ENCODE measurements at places on chromosomes 2 and 18.

- no peak for DNase-seq
Observed at GRCh38 chr18:11112286-11112685, 37.1 kb downstream of the PIEZO2 start.

DNA sequence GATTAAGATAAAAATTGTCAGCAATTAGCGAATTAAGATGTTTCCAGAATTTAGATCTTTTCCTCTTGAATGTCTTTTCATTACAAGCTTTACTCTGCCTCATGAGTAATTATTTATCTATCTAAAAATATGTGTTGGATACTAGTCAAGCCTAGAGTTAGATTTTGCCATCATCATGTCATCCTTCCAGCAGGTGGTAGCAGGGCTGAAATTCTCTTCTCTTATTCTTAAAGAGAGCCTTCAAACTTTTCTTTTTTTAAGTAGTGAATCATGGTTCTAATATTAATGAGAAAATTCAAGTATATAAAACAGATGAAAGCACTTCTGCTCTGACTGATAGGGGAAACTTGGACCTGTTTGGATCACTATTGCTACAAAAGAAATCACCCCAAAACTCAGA lies 240.7 kb upstream of the EPAS1 start:
- no peak for DNase-seq

DNA sequence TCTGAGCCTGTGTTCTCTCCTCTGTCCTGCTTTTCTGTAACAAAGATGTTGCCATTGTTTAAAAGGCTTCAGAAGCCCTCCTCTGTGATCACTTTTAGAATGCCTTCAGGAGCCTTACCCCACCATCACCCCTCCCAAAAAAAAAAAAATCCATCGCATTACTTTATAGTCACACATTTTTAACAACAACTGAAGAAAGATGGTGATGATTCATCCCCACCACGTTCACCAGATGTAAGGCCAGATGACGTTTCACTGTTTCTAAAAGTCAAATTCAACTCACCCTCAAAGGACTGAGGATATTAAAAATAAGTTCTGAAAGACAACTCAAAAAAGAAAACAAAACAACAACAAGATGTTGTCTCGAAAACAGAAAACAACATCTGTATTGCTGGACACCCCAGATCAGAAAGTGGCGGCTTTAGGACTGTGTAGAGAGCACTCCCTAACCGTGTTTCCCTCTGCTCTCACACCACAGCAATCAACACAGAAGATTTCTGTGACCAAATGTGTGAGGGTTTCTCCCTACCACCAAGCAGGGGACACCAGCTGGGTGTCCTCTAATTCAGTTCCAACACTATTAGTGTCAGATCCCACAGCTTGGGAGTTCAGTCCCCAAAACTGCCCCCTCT lies 61.9 kb upstream of the CREB1 start:
- DNase-seq, result no peak

DNA sequence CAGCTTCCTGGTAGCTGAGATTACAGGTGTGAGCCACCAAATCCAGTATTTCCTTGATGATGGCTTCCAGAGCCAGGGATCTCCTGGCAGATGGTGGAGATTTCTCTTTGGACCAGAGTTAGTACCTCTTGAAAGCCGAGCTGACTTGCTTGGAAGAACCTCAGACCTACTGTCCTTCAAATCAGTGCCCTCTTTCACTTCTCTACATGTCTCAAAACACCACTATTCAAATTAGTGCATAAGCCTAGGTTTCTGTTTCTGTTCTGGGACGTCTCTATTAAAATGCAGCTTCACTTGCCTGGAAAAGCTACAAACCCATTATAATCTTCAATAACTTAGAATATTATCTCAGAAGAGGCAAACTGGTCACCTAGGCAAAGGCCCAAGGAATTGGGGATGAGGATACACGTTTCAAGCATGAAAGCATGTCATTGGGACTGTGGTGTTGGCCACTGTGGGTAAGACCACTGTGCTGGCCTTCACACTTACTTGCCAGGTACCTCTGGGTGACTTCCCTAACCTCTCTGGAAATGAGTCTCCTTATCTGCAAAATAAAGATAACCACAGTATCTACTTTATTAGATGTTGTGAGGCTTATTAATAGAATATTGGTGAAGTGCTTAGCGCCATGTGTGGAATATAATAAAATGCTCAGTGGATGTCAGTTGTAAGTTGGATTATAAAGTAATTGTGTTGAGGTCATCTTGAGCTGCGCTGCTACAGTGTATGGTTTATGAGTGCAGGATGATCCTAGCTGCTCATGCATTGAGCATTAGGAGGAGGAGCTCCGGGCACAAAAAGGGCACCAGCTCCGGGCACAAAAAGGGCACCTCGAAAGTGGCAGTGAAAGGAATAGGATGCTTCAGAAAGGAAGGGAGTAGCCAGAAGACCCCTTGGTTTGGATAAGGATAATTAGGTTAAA lies 84.5 kb downstream of the DOCK10 start:
- DNase-seq, result no peak

GRCh38 chr2:20596193-20596972 lies 54.5 kb downstream of the HS1BP3 start:
- no peak for DNase-seq

DNA sequence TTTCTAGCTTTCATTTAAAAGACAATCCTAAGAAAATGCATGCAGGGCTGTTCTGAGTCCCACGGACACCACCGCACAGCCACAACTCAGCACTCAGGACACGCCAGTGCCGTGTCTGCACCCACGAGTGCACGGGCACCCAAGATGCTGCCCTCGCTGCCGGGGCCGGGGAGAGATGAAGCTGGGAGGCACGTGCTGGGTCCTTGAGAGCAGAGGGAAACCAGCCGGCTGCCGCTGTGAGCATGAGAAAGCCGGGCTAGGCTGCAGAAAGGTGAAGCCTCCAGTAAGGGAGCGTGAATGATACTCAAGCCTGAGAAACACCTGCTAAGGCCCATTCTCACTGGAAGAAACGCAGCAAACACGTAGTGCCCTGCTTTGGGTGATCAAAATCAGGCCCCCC lies 4.8 kb downstream of the COPS9 start:
- DNase-seq, result no peak

- peak; percentile 26 for DNase-seq
Observed at GRCh38 chr2:191927319-191927867, 80.5 kb upstream of the CAVIN2 start.

DNA sequence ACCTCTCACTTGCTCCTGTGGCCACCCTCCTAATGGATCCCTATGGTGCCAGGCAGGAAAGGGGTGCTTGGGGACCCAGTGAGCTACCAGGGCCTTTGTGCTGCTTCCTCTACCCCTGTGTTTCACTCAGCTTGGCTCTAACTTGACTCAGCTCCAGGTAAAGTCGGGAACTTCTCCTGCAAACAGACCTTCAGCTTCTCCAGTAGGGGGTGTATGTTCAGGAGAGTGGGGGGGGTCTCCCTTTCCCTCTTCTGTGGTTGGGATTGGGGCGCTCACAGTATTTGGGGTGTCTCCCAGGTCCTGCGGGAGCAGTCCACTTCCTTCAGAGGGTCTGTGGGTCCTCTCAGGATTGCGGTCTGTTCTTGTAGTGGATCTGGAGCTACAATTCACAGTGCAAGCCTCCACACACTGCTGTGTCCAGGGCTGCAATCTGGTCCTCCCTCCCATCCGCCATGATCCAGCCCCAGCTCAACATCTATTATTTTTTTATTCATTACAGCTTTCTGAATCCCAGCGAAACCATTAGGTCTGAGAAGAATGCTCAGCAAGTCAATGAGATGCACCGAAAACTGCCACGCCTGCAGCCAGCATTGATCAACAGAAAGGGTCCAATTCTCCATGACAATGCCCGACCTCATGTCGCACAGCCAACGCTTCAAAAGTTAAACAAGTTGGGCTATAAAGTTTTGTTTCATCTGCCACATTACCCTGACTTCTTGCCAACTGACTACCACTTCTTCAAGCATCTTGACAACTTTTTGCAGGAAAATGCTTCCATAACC lies 26.4 kb upstream of the SAP130 start:
- no peak for DNase-seq

DNA sequence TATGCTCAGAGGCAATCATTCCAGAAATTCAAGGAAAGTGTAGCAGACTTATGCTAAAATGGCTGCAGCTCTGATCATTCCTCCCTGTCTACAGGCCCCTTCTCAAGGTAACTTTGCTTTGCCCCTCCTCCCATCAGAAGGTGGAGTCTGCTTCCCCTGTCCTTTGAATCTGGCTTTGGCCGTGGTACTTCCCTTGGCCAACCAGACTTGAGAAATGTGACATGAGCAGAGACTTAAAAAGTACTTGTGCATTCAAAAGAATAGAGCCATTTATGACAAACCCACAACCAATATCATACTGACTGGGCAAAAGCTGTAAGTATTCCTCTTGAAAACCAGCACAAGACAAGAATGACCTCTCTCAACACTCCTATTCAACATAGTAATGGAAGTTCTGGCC lies 59.5 kb upstream of the NCKAP5 start:
- DNase-seq, result no peak

DNA sequence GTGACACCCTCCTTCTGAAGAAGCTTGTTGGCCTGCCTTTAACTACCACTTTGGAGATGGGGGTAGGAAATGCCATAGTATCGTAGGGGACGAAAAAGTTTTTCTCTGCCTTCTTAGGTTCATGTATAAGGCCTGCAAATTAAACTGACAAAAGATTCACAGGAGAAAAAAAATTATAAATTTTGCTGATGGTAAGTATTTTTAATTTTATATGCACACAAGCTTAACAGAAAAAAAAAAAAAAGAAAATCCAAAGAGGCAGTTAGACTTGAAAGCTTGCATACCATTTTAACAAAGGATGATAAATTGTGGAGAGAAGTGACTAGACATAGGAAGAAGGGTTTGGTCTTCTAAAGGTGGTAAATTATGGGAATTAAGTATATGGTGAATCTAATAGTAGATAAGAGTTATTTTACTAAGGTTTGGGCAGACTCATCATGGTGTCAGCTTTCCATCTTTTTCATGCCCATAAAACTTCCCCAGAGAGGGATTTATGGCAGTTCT lies 62.5 kb upstream of the B3GNT2 start:
- no peak for DNase-seq

DNA sequence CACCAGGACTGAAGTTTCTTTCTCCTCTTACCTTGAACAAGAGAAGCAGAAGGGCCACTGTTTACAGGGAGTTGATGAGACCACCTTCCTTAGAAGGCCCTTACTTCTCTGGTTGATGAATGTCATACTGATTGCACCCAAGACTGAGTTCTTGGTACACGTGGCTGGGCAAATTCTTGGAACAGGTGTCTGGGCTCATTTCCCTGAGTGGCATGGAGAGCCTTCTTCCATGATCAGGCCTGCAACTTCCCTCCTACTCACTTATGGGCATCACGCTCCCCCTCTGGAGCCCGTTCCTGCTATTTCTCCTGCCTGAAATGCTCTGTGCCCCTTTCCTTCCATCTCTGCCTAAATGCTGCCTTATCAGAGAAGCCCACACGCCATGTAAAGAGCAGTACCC lies 110.3 kb downstream of the PTPRM start:
- DNase-seq, result no peak

DNA sequence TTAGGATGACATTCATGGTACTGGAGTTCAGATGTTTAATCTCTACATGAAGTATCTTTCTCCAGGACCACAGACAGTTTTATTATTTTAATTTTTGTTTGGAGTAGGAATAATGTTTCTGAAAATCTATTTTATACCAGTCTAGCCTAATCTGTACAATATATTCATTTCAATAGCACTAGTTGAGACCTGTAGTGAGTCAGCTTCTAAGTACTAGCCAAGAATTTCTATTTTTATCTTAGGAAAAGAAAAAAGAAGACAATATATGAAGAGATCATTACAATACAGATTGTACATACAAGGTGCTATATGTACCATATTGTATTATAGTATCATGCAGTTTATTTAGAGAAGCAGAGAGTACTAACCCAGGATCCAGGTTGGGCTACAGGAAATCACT lies 826.9 kb upstream of the PIK3C3 start:
- DNase-seq, result no peak

GRCh38 chr2:154350911-154351310 lies 347.6 kb upstream of the KCNJ3 start:
- no peak for DNase-seq

DNA sequence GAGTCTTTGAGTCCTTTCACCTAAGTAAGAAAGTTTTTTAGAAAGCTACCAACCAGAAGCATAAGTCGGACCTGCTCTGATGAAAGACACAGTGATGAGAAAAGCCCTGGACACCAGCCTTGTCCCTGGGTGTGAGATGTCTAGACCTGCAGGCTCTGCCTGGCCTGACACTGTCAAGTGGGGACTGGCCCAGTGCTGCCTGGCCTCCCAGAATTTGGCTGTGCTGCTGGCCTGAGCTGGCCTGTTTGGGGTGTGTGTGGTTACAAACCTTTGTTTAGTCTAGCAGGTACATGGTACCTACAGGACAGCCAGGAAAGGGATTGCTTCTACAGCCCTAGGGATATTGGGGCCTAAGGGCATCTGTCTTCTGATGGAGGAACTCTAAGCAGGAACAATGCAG lies 48.3 kb downstream of the ASB1 start:
- no peak for DNase-seq

DNA sequence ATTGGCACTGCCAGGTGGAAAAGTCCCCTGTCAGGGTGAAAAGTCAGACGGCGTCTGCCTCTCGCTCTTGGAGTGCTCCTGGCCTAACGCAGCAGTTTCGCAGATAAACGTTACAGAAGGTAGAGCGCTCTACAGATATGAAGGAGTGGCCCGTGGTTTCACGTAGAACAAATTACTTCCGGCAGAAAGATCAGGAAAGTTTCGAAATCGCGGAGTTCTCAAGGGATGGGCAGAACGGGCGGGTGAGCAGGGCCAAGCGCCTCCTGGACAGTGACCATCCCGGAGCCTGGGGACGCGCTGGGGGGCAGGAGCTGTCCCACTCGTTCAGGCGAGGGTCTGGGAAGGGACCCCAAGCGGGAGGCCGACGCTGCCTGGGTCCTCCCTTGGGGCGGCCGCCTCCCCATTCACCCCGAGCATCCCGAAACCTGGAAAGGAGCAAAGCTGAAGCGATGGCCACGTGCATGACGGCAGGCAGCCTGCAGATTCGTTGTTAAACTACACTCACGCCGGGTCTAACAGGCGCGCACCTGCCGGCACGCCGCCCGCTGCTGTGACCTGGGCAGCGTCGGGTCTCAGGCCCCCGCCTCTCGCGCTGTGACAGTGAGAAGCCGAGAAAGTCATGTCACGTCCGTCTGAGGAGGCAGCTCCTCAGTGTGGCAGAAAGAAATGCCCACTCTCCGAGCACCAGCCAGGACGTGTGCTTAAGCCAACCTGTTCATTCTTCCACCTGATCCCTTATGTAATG lies 122.9 kb upstream of the SALL3 start:
- DNase-seq, result no peak

DNA sequence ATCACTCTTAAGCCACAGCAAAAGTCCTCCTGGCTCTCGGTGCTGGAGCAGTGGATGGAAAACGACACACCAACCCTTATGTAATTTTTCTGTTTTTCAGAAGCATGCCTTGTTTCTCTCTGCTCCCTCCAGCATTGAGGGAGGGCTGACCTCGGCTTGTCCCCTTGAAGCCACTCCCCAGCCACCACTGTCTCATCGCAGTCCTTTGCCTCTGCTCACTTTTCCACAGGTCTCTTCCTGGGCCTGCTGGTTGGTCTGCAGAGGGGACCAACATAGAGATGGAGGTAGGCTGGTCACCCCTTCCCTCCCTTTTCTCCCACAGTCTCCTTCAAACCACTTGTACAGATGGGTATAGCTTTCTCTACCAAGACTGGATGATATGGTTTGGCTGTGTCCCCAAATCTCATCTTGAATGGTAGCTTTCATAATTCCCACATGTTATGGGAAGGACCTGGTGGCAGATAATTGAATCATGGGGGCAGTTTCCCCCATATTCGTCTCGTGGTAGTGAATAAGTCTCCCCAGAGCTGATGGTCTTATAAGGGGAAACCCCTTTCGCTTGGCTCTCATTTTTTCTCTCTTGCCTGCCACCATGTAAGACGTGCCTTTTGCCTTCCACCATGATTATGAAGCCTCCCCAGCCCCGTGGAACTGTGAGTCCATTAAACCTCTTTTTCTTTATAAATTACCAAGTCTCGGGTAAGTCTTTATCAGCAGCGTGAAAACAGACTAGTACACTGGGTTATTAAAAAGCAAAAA lies 14.3 kb upstream of the RIOK3 start:
- DNase-seq, result no peak
